ENCODE measurements at places on chromosomes 7 and 10.

GRCh38 chr10:20898866-20899535 lies 1.9 kb upstream of the NEBL start:
- DNase-seq, result no peak

DNA sequence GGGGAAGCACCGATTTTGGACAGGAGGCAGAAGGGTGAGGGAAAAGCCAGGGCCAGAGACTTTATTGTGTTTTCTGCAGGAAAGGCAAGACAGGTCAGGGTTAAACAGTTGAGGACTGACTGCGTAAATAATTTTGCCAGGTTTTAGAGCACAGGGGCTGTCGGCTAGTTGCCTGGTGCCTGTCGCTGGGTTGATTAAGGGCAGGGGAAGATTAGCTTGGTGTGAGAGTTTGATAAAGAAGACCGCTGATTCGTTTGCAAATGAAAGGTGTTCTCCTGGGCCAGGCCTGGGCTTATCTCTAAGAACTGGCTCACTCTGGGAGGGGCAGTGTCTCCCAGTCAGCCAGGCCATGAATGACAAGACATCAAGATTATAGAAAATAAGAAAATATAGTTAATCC lies 75.6 kb downstream of the SLC37A3 start:
- no peak for DNase-seq

DNA sequence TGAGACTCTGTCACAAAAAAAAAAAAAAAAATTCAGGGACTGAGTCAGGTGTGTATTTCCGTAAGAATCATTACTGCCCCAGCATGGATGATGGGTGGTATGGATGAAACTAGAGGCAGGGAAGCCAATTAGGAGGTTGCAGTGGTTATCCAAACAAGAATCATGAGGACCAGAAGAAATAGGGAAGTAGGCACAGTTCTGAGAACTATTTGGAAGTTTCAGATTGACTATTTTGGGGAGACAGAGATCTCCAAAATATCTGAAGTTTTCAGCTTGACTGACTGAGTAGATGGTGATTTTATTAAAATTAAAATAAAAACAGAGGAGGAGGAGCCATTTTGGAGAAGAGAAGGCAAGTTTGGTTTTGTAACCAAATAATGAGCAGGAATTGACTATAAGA lies 119.4 kb upstream of the NRBF2 start:
- DNase-seq, result no peak

GRCh38 chr10:8050556-8051108 lies 3.9 kb upstream of the GATA3 start:
- DNase-seq, result no peak

DNA sequence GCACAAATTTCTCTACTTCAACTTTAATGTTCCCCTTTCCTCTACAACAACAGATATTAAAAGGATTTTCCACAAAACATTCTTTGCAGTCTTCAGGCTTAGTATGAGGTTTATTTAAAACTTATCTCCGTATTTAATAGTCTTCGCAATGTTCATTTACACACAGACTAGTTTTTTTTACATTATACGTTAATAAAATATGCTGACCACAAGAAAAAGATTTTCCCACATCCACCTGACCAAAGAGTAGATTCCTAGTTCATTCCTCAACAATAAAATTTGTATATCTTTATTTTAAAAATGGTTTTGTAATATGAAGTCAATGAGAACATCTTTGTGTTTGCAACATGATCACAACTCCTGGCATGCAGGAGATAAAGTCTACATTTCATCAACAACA lies 42.4 kb downstream of the POT1 start:
- DNase-seq, result no peak

- no peak for DNase-seq
Observed at GRCh38 chr10:99292159-99292558, 37.0 kb upstream of the CNNM1 start.

DNA sequence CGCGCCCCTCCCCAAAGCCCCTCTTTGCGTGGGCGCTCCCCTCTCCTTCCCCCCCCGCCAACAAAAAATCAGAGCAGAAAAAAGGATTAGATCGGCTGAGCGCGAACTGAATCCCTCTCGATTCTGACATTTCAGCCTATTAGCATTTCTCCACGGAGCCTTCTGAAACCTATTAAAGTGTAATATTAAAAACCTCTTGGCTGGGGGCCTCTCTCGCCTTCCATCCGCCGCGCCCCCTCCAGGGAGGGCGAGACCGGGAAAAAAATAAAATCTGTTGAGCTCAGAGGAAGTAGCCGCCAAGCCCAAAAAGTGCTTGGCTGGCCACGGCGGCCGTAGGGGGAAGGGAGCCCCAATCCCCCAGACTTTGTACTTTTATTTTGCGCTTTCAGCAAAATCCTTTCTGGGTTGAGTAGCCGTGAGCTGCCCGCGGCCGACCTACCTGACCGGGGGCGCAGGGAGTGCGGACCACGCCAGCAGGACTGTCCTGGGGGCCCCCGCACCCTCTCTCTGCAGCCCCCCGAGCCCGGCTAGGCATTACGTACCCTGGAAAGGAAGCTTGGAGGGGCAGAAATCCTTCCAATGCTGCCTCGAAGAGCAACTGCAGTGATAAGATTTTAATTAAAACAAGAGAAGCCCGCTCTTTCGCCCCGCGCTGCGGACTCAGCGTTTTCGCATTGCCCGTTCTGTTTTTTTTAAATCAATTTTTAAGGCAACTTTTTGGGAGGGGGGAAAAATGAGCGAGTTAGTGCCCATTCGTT lies 1.3 kb upstream of the TNRC18 start:
- no peak for DNase-seq

GRCh38 chr10:103497161-103497915 lies 3.8 kb downstream of the NEURL1 start:
- no peak for DNase-seq

DNA sequence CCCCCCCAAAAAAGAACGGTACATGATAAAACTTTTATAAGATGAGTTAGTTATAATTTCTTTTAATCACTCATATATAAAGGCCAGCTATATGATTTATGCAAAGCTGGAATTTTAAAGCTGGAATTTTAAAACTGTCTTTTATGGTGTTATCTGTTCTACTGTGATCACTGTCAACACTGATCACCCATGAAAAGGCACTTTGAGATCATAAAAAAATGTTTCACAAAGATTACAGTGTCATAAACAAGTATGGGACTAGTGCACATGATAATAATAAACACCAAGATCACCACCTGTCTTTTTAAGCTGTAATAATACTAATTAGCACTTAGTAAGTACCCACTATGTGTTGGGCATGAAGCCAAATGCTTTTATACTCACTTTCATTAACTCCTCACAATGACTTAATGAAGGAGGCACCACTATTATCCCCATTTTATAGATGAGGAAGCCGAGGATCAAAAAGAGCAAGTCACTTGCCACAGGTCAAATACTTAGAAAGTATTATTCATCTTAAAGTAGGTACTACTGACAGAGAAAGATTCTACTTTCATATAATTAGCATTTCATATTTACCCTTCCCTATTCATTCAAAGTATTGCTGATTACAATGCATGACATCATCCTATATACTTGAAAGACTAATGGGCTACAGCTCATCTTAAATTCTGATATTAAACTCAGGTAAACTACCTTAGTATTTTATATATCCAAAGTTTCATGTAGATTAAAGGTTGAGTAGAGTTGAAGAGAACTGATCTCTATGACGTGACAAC lies 8.3 kb upstream of the RHOBTB1 start:
- DNase-seq, result no peak

GRCh38 chr10:29273478-29273877 lies 15.4 kb upstream of the LYZL1 start:
- DNase-seq, result no peak

DNA sequence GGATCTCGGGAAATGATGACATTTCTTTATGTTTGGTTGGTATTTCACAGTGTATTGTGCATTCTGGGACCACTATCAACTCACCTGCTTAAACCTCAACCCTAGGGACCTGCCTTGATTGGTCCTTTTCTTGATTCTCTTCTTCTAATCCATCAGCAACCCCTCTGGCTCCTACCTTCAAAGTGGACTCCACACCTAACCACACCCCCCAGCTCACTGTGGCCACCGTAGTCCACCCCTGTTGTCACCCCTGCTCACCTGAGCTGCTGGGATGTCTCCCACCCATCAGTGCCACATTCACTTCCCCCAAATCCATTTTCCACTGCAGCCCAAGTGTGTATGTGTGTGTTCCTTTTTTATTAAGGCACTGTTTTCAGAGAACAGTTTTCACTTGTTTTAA lies 145.0 kb downstream of the PLPP4 start:
- no peak for DNase-seq

GRCh38 chr10:96370584-96371157 lies 11.9 kb upstream of the OPALIN start:
- DNase-seq, result peak; percentile 57

DNA sequence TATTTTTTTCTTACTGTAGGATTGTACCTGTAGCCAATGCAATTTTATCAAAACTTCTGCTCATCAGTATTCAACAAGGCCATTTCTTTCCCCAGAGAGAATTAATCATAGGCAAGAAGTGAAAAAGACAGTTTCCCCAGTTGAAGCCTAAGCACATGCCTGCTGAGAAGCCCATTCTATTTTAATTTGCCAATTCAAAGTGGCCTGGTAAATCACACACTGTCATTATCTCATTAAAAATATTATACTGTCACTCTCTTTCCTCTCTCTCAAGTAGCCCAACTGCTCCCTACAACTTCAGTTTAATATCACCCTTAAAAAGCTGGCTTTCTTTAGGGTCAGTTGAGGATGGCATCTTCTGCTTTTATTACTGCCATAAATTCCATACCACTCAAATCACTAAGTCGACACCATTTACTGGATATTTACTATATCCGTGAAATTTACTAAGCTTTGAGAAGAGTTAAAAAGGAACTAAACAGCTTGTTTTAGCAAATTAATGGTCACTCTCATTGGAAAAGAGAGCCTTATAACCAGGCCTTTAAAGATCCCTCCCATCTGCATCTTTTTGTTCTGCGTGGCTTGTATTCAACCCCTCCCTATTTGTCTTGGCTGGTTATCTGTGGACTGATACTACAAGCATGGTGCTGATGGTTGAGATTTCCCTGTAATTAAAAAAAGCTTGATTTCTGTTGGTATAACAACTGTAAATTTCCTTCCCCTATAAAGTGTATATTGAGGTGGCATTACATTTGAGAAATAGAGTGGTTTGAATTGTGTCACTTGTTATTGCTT lies 30.6 kb downstream of the COL28A1 start:
- DNase-seq, result no peak

GRCh38 chr7:5507013-5507412 lies 83.4 kb upstream of the TNRC18 start:
- no peak for DNase-seq

- DNase-seq, result no peak
Observed at GRCh38 chr10:126350216-126350992, 37.9 kb downstream of the ADAM12 start.

GRCh38 chr10:5942001-5942400 lies 35.3 kb downstream of the IL15RA start:
- DNase-seq, result no peak

- no peak for DNase-seq
Observed at GRCh38 chr10:20276127-20276979, 460.1 kb downstream of the PLXDC2 start.

GRCh38 chr7:33459340-33459751 lies 330.0 kb downstream of the BBS9 start:
- no peak for DNase-seq

DNA sequence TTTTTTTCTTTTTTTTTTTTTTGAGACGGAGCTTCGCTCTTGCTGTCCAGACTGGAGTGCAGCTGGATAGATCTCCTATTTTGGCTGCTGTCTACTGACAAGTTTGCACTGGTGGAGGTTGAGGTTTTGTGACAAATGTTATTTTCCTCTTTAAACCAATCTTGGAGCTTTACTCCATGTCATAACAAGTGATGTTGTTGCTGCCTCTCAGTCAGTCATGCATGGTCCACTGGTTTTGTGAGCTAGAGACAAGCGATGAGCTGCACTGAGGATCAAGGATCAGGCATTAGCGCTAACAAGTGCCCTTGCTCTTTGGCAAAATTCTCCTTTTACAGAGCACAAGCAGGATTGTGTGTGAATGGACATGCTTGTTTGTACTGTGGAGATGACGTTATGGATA lies 805 bp upstream of the WDFY4 start:
- no peak for DNase-seq

GRCh38 chr7:129664029-129665012 lies 52.8 kb downstream of the NRF1 start:
- peak; percentile 35 for DNase-seq

DNA sequence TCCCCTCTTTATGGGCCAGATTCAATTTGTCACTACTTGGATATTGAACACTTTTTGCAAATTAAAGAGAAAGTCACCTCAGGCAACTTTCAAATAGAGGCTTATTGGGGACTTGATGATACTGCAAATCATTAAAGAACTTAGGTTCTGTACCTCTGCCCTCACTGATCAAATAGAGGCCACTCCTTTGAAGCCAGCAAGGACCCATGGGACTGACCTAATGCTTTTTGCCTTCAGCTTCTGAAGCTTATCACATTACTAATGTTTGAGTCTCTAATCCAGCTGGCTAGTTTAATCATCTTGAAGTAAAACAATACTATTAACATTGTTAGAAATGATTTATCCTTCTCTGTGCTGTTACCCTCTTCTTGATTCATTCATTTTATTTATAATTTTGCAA lies 93.0 kb upstream of the ZNF800 start:
- DNase-seq, result no peak

DNA sequence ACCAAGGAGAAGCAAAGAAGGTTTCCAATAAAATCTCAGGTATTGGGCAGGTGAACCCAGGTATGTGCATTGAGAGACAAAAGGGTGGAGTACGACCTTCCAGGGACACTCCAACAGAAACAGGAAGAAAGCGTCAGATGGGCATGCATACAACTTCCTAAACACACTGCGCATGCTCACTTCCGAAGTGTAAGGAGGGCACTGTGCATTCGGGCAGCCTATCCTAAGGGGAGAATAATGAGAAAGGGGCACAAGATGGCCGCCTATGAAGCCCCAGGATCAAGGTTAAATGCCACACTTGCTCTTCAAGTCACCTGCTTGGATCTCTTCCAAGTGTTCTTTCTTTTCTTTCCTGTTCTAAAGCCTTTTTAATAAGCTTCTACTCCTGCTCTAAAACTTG lies 39.4 kb upstream of the PRSS1 start:
- no peak for DNase-seq

GRCh38 chr10:114987995-114988394 lies 50.0 kb downstream of the TRUB1 start:
- no peak for DNase-seq

DNA sequence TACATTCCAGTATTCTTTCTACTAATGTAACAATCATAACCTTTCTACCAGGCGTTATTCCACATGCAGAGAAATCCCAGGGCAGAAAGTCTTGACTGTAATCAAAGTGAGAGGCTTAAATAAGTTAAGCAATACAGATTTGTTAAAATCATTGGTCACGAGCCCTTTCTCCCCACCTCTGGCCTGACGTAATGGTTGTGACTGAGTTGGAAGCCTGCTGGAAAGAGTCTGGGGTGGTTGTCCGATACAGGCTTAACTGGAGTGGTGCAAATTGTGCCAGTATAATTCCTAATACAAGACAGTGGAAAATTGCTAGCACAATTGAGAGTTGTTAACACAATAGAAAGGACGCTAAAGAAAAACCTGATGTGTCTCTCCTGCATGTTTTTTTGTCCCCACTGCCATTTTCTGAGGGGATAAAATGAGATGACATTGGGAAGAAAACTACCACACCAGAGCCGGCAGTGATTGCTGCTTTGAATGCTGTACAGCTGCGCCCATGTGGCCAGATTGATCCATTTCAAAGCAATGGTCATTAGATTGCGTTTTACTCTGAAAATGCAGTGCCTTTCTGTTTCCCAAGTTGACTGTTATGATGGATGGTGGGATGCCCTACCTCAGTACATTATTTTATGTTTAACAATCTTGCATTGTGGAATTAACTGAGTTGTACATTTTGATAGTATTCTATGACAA lies 190.8 kb downstream of the POU6F2 start:
- no peak for DNase-seq

GRCh38 chr7:109582211-109582610 lies 1012.5 kb downstream of the DNAJB9 start:
- DNase-seq, result no peak

GRCh38 chr10:126041804-126042231 lies 145.5 kb downstream of the FANK1 start:
- peak; percentile 83 for DNase-seq
